Kidney glomerular epithelial cell (primary cell): ENCODE measurements at places on chromosomes 6 and 20.

DNA sequence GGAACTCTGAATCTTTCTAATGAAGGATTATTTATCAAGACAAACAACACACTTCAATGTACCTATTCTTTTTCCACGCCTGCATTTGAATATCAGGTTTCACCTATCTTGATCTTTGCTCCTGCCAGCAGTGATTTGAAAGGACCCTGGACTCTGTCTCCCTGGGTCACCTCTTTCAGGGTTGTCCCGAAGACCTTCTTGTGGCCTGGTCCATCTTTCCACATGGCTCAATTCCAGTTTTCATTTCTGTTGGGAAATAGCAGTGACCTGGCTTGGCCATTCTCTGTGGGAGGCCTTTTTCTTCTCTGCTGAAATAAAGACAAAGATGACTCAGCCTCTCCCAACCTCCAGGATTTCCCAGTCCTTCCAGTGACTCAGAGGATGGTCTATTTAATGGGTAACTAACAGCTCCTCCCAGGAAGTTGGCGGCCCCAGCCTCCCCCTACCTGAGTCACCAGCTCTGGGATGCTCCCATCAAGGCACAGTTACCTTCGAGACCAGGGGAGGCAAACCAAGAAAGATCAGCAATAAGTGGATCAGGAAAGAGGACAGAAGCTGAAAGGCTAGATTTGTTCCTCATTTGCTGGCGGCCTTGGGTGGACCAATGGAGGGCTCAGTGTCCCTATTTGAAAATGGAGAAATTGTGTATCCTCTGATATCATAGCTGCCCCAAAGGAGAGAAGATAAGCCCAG is 120.2 kb upstream of the RNF24 start:
- DNase-seq: peak; percentile 100

DNA sequence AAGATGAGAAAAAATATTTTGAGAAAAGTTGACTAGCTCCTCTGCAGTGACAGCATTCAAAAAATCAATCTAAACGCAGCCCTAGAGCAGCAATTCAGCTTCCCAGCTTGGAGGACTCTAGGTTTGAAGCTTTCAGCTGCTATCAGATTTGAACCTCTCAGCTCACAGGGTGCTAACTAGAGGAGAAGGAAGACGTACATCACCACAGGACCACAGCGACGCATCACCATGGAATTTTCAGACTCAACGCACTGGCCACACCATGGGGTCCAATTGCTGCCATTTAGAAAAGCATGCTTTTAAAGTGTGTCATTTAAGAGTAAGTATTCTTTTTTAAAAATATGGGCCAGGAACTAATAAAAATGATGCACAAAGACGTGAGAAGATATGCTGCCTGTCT is 45.0 kb upstream of the FUCA2 start:
- no peak for DNase-seq

- no peak for DNase-seq
Observed at GRCh38 chr20:9550871-9551270, 36.5 kb downstream of the LAMP5 start.

DNA sequence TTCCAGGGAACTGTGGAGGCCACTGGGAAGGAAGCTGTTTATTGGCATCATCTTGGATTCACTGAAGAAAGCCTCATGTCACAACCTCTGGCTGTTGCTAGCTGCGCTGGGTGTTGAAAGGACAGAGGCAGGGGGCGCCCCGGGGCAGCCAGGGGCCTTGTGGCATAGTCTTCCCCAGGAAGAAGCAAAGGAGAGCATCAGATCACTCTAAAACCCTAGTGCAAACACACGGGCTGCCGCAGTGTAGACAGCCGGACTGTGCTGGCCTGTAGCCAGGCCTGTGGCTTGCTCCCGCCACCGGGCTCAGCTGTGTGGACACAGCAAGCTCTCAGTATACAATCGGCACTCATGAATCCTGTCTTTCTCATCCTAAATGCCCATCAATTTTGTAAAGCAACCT is 23.8 kb upstream of the SMOC2 start:
- no peak for DNase-seq

- DNase-seq: no peak
Observed at GRCh38 chr20:47547034-47547387, 45.3 kb downstream of the NCOA3 start.

DNA sequence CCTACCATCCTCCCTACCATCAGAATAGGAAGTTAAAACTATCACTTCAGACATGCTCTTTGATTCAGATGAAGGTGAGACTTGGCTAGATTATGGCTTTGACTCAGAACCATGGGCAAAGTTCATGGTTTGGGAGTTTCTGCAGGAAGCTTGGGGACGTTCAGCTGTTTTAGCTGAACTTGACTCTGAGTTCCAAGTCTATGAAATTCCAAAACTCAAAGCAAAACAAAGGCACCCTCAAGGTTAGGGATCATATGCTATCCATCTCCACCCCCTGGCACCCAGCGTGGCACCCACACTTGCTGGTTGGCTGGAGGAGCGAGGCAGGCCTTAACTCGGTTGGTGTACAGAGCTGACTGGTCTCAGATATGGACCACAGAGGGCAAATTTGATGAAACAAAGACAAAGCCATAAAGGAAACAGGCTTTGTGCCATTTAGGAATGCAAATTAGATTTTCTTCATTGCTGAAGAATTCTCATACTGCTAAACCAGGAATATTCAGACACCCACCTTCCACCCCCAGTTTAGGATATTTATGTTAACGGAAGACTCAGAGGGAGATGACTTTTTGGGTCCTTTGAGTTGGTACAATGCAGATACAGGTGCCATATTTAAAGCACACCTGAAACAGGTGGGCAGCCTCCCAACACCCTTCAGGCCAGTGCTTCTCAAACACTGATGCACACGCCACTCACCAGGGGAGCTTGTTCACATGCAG is 88.4 kb upstream of the SLC22A16 start:
- DNase-seq: no peak

DNA sequence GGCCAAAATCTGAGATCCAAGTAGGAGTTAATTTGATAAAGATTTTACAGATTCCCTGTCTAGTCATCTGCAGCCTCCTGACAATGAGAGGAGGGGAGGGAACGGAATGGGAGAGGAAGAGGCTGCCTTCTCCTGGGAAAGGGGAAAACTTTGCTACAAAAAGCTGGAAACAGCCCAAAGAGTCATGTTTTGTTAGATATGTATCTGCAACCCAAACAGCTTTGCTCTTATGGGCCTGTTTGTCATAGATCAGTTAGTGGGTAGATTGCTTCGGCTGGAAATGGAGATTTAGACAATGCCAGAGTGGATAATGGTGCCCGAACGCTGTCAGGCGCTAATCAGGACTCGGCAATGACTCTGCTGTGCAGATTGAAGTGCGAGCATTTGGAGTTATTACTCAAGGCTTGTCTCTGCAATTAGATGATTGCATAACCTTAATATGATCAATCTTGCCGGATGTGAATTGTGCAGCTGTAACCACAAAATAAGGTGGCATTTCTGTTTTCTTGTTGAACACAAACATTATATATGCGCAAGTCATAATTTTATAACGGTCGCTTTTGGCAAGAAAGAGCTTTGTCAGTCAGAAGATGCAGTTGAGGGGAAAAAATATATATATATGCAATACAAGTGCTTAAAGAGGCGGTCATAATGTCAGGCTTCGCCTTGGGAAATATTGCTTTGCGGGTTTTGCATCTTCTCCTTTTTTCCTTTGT is 92.4 kb upstream of the MAFB start:
- no peak for DNase-seq

DNA sequence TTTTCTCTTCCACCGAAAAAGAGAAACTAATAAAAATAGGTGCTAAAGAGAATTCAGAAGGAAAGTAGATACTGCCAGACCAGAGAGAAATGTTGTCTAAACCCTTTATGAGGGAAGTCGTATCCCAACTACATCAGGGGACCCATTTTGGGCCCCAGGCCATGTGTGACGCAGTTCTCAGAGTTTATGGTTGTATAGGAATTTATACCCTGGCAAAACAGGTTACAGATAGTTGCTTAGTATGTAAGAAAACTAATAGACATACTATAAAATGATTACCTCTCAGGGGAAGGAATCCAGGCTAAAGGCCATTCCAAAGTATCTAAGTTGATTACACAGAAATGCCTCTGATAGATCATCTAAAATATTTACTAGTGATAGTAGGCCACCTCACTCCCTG is 28.6 kb upstream of the SLC52A3 start:
- DNase-seq: no peak

DNA sequence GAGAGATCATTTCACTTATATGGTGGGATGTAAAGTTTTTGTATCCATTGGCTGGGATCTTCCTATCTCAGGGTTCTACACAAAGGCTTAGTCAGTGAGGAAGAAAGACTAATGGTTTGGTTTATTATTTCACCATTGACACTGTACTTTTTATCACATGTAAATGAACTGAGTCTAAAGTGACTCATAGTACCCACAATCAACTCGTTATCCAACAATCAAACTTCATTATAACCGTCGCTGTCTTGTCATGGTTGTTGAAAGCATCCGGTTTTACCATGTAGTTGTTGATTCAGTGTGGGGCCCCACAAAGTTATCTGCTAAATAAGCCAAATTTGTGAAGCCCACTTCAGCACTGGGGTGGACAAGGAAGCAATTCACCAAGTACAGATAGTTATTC is 55.8 kb upstream of the MTRF1L start:
- DNase-seq: no peak

- DNase-seq: no peak
Observed at GRCh38 chr20:11553603-11554002, 364.1 kb upstream of the BTBD3 start.

GRCh38 chr6:78844899-78845298 is 22.5 kb upstream of the IRAK1BP1 start:
- no peak for DNase-seq

- DNase-seq: no peak
Observed at GRCh38 chr20:16970776-16971175, 222.6 kb downstream of the OTOR start.

DNA sequence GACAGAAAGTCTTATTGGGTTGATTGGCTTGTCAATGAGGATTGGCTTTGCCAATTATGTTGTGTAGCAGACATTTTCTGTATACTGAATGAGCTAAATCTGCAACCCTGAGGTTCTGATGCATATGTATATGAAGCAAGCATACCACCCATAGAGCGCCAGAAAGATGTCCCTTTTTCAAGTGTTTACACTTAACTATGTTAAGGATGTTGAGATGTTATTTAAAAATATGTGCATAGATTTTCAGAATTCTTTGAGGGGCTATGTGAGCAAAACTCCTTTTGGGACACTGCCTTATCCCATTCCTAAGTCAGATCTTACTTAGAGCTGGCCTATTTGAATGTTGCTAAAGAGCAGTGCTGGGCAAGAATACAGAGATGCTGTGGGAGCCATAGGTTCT is 1.9 kb downstream of the AIG1 start:
- DNase-seq: no peak

DNA sequence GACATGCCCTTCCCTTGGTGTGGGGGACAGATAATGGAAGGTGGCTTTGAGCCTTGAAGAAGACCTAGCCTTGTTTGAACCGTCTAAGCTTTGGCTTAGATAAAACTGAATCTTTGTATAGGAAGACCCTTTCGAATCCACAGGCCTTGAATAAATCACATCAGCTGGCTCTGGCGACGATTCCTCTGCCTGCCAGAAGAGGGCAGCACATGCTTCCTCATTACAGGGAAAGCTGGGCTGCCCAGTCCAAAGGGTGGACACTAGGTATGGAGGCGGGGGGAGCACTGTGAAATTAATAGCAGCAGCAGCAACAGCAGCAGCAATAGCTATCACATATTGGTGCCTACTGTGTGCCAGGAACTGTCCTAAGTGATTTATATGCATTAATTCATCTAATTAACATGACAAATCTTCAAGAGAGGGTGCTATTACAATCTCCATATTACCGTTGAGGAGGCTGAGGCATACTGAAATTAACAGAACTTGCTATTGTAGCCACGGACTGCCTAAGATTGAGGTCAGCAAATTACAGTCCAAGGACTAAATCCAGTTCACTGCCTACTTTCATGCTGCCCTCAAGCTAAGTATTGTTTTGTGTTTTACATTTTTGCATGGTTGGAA is 85.1 kb downstream of the CLIC5 start:
- DNase-seq: peak; percentile 62

DNA sequence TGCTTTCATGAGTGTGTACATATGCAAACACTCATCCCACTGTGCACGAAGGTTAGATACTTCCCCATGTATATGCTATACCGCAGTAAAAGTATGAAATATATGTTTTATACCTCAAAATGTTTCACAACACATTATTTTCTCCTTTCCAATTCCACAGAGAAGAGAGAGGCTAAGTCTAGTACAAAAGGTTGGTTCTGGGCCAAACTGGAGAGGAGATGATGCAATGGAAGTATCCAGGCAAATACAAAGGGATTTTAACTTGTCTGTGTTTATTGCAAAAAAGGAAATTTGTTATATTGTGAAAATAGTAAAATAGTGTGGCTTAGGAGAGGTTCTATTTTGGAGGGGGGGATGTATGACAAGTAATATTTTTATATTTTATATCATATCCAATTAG is 112.6 kb downstream of the PLCB1 start:
- DNase-seq: no peak

DNA sequence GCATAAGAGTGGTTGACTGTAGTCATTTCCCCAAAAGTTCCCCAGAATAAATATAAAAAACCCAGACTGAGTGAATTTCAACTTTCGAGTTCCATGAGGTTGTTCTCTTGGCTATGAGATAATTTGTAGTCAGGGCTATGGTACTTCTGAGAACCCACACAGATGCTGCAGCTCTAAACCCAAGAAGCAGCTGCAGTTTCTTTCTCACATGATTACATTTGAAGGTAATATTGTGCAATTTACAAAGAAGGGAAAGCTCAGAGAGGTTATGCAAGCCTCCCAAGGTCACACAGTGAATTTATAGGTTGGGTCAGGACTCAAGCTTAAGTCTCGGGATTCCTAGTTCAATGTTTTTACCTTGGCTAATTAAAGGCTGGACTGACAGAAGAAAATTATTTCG is 29.7 kb upstream of the CD93 start:
- no peak for DNase-seq

- peak; percentile 14 for DNase-seq
Observed at GRCh38 chr20:7696311-7696710, 243.9 kb downstream of the HAO1 start.

GRCh38 chr6:64890609-64891008 is 816.4 kb downstream of the EYS start:
- DNase-seq: peak; percentile 36

GRCh38 chr20:62797671-62798532 is 1.6 kb downstream of the MRGBP start:
- no peak for DNase-seq

DNA sequence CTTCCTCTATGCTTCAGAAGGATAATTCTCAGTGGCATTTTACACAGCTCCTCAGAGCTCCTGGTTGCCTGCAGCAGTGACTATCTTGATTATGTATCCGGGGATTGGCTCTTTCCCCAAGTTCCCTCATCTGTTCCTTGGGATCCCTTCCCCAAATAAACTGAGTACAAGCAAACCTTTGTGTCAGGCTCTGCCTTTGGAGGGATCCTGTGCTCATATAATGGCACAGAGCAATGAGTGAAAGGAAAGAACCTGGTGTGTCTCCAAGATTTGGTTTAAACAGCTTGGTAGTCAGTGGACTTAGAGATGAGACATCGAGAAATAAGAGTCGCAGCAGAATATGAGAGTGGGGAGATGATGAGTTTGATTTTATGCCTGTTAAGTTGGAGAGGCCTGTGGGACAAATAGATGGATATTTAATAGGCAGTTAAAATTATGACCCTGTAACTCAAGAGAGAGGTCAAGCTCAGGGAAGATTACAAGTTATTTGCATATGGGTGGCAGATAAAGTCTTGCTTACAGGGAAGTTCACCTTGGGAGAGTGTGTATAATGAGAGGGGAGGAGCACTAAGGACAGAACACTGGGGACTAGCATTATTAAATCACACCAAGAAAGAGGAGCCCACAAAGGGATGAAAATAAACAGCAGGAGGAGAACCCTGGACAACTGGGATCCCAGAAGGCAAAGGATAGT is 44.1 kb upstream of the GCLC start:
- no peak for DNase-seq

GRCh38 chr6:169832247-169832948 is 81.0 kb downstream of the ERMARD start:
- peak; percentile 32 for DNase-seq
